ENCODE measurements at places on chromosomes 1 and 21. TPM values are rescaled to one million over a fixed set of nuclear protein-coding genes. Genes with fewer than 3 reads are reported as not detected.

LY9 gene
- total RNA-seq = 2.1 TPM

KIF17 gene
- total RNA-seq = 9.3 TPM

ANKRD45 gene
- 1.0 TPM for total RNA-seq

S100A9 gene
- 285 TPM for total RNA-seq

GRCh38 chr1:167184081-167184480 lies 36.6 kb upstream of the POU2F1 start:
- H3K4me1 ChIP-seq = no peaks in the 10 kb centered on the region
- H3K27ac ChIP-seq = no peak overlapping the region
- H3K36me3 ChIP-seq = no peaks in the 10 kb centered on the region

DNA sequence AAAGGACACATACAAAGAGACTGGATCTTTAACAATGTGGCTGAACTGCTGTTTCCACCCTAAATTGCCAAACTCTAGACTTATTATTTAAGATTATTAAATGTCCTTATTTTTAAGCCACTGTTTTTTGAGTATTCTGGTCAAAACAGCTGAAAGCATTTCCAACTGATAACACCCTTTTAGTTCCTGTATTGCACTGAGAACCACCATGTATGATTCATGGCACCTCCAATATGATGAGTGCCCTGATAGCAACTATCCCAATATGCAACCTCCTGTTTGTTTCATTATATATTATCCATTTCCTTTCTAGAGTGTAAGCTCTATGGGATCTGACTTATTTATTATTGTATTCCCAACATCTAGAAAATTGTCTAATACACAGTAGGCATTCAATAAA lies 269.4 kb downstream of the HHIPL2 start:
- no peaks in the 10 kb centered on the region for H3K4me1 ChIP-seq
- H3K36me3 ChIP-seq = no peaks in the 10 kb centered on the region
- H3K27ac ChIP-seq = no peak overlapping the region
- no peak overlapping the region for H3K4me3 ChIP-seq
- no peak for DNase-seq

DNA sequence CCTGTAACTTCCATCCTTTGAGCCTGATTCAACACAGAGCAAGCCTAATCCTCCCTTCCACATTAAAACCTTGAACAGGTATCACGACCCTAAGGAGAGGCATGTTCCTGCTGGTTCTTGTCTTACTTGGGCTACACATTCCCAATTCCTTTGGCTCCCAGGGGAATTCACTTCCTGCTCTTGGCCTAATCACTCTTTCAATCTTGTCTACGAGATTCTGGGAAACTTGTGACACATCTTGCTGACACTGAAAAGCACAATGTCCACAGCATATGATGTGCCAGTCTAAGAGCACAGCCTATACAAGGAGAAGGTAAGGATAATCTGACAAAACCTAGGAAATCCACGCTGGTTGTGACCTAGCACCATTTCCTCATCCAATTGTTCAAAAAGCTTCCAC lies 163.9 kb downstream of the GABPA start:
- H3K4me1 ChIP-seq = no peaks in the 10 kb centered on the region
- H3K4me3 ChIP-seq = no peak overlapping the region
- H3K27ac ChIP-seq = no peak overlapping the region
- H3K36me3 ChIP-seq = no peaks in the 10 kb centered on the region
- no peaks in the 10 kb centered on the region for H3K27me3 ChIP-seq

DNA sequence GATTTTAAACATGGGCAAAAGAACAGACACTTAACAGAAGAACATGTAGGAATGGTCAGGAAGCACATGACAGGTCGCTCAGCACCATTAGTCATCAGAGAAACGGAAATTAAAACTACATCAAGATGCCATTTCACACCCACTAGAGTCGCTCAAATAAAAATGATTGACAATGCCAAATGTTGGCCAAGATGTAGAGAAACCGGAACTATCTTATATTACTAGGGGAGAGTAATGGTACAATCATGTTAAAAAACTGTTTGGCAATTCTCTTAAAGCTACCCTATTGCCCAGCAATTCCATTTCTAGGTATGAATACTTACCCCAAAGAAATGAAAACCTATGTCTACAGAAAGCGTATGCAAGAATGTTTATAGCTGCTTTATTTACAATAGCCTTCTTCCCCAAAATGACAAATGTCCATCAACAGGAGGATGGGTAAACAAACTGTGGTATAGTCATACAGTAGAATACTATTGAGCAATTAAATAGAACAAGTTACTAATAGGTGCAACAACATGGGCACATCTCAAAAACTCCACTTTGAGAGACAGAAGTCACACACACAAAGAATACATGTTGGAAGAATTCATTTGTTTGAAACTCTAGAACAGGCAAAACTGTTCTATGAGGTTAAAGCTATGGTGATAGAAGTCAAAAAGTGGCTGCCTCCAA lies 92.8 kb downstream of the ETS2 start:
- no peaks in the 10 kb centered on the region for H3K36me3 ChIP-seq
- H3K4me3 ChIP-seq = no peak overlapping the region
- DNase-seq = no peak
- H3K27me3 ChIP-seq = no peaks in the 10 kb centered on the region
- no peak overlapping the region for H3K27ac ChIP-seq

DNA sequence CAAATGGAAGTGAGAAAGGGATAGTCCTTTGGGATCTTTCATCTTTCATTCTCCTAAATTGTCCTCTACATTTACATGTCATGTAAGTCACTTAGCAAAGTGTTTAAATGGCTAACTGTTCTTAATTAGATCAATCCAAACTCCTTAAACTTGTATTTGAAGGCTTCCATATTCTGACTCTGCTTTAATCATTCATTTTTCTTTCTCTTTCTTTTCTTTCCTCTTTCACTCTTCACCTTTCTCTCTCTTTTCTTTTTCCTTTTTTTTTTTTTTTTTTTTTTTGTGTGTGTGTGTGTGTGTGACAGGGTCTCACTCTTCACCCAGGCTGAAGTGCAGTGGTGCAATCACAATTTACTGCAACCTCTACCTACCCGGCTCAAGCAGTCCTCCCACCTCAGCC lies 71.7 kb downstream of the RPS27 start:
- DNase-seq = no peak
- no peaks in the 10 kb centered on the region for H3K36me3 ChIP-seq
- no peak overlapping the region for H3K27ac ChIP-seq
- no peaks in the 10 kb centered on the region for H3K4me1 ChIP-seq
- H3K4me3 ChIP-seq = no peak overlapping the region

DNA sequence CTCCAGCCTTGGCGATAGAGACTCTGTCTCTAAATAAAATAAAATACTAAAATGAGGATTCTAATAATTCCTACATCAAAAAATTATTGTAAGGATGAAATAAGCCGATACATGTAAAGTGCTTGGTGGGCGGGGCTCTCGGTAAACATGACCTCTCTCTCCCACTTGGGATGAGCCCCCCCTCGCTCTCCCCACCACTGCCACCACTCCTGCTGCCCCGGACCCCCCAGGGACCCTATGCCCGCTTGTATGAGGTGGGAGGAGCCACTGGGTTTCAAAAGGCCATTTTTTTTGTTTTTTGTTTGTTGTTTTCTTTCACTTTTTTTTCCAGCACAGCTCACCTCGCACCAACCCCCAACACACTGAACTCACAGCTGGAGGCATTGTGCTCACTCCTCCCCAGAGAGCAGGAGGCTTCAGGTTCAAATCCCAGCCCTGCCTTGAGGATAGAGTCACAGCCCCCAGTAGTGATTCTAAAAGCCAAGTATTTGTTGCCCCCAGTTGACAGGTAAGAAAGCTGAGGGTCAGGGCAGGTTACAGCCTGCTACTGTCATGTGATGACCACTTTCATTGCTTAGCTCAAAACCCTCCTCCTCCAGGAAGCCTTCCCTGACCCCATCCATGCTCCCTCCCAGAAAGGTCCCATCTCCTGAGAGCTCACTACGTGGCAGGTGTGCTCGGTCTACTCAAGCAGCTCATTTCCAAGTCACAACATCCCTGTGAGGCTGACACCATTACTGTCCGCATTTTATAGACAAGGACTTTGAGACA lies 4.2 kb downstream of the SDC3 start:
- H3K4me1 ChIP-seq = peaks cover 13% of the 10 kb centered on the region
- DNase-seq = no peak
- no peak overlapping the region for H3K27ac ChIP-seq

DNA sequence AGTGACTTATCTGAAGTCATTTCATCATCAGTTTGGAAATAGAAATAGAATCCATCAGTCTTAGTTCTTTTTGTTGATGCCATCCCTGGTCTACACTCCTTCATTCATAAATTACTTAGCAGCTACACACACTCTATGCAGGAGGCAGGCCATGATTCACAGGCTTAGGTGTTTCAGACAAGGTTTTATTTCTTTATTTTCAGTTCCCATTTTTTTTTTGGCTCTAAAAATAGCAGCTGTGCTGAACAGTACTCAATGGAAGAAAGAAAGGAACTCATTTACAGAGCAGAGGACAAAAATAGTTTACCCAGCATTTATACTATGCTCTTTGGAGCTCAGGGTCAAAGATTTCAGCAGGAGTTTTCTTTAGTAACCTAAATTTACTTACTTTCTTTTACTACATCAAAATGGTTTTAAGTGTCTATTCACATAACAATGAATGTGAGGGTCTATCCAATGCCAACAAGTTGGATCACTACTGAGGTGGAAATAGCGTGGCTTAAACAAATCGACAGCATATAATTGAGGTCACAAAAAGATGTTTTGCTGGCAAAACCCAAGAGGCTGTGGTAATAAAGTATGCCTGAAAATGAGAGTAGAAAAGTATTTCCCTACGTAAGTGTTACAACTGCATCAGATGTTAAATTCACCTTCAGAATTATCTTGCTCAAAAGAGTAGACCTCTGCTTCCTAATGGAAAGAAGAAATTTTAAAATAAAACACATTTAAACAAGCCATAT lies 7.7 kb downstream of the KRTAP19-8 start:
- H3K4me1 ChIP-seq = no peaks in the 10 kb centered on the region
- H3K27me3 ChIP-seq = no peaks in the 10 kb centered on the region
- H3K36me3 ChIP-seq = no peaks in the 10 kb centered on the region
- H3K4me3 ChIP-seq = no peak overlapping the region
- no peak for DNase-seq

DNA sequence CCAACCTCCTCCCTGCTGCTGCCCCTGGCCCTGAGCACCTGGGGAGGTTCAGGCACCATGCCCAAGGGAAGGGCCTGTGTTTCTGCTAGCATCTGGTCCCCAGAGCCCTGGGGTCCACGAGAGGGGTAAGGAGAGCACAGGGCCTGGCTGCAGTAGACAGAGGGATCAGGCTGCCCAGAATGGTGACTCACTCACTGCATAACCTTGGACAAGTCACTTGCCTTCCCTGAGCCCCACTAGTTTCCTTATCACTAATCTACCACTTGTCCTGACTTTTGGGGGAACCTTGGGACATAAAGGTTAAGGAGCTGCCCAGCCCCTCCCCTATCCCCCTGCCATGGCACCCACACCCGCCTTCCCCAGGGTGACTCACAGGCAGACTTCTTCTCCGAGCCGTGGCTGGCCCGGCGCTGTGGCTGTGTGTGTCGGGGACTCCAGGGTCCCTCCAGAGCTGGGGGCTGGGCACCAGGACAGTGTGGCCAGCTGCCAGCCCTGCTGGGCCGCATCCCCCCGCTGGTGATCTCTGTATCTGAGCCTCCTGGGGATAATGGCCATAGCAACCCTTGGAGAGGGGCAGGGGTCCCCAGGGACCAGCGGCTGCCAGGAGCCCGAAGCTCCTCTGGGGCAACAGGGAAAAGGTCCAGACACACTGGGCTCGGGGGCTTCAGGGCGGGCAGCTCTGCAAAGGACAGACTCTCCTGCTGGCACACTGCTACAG lies 4.0 kb downstream of the ARHGEF19 start:
- no peak for DNase-seq
- H3K27ac ChIP-seq = peak overlapping the region; percentile 5
- H3K36me3 ChIP-seq = no peaks in the 10 kb centered on the region
- H3K27me3 ChIP-seq = no peaks in the 10 kb centered on the region

GRCh38 chr1:37171691-37172090 lies 137.4 kb upstream of the GRIK3 start:
- no peaks in the 10 kb centered on the region for H3K36me3 ChIP-seq
- no peaks in the 10 kb centered on the region for H3K27me3 ChIP-seq
- no peak overlapping the region for H3K4me3 ChIP-seq
- H3K4me1 ChIP-seq = no peaks in the 10 kb centered on the region
- H3K27ac ChIP-seq = no peak overlapping the region
- DNase-seq = no peak

GRCh38 chr1:214934045-214934444 lies 148.5 kb upstream of the KCNK2 start:
- H3K4me1 ChIP-seq = no peaks in the 10 kb centered on the region
- no peak for DNase-seq
- H3K27me3 ChIP-seq = no peaks in the 10 kb centered on the region
- H3K27ac ChIP-seq = no peak overlapping the region
- no peaks in the 10 kb centered on the region for H3K36me3 ChIP-seq
- H3K4me3 ChIP-seq = no peak overlapping the region

- H3K27me3 ChIP-seq = no peaks in the 10 kb centered on the region
- H3K4me3 ChIP-seq = no peak overlapping the region
- no peak overlapping the region for H3K27ac ChIP-seq
- H3K4me1 ChIP-seq = peaks cover 5% of the 10 kb centered on the region
- H3K36me3 ChIP-seq = no peaks in the 10 kb centered on the region
These were observed 9.9 kb upstream of the C1orf141 start for GRCh38 chr1:67144696-67145095.

GRCh38 chr1:169529068-169529642 lies 43.4 kb upstream of the SLC19A2 start:
- H3K36me3 ChIP-seq = no peaks in the 10 kb centered on the region
- H3K27ac ChIP-seq = peak overlapping the region; percentile 97
- no peaks in the 10 kb centered on the region for H3K27me3 ChIP-seq

DNA sequence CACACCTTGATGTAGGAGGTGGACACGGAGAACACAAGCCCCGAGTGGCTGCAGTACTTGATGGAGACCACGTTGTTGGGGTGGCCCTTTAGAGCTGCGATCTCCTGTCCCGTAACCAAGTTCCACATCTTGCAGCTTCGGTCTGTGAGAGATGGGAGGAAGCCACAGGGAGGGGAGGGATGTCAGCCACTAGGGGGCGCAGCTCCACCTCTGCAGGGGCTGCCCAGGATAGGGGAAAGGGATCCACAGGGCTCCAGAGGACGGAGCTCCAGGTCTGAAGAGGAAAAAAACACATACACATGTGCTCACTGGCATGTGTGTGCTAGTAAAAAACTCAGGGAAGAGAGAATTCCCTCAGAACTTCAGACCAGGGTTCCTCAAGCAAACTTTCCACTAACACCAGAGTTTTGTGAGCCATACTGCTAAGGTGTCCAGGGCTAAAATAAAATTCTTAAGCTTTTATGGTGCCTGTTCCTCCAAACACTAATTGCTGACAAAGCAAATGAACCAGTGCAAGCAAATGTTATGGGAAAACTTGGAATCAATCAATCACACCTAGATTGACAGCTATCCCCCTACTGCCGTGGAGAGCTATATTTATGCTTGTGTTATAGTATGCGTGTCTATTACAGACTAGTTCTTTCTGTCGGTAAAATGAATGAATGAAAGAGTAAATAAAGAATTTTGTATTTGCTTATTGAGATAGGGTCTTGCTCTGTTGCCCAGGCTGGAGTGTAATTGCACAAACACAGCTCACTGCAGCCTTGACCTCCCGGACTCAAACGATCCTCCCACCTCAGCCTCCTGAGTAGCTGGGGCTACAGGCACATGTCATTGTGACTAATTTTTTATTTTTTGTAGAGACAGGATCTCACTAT lies 43.7 kb downstream of the KIF21B start:
- DNase-seq = no peak
- no peak overlapping the region for H3K27ac ChIP-seq
- H3K27me3 ChIP-seq = no peaks in the 10 kb centered on the region
- no peaks in the 10 kb centered on the region for H3K36me3 ChIP-seq
- no peaks in the 10 kb centered on the region for H3K4me1 ChIP-seq
- no peak overlapping the region for H3K4me3 ChIP-seq
